NCI-H2081 treated with DMSO at 0.1 percent for 48 hours (cell line): ENCODE measurements at places on chromosomes 2 and 18.

GRCh38 chr2:107615039-107615438 lies 211.7 kb upstream of the RGPD4 start:
- DNase-seq, result no peak

- no peak for DNase-seq
Measured at GRCh38 chr2:102080451-102081242, 61.9 kb upstream of the IL1R1 start.

GRCh38 chr2:218734190-218734975 lies 23.7 kb downstream of the TTLL4 start:
- no peak for DNase-seq

GRCh38 chr2:119256582-119256921 lies 32.9 kb downstream of the STEAP3 start:
- no peak for DNase-seq

GRCh38 chr2:60306267-60306861 lies 247.1 kb downstream of the BCL11A start:
- DNase-seq, result no peak
